ENCODE measurements at places on chromosomes 7 and 10.
A peak's percentile ranks its signal among the peaks of the same experiment; 100 is the strongest.

DNA sequence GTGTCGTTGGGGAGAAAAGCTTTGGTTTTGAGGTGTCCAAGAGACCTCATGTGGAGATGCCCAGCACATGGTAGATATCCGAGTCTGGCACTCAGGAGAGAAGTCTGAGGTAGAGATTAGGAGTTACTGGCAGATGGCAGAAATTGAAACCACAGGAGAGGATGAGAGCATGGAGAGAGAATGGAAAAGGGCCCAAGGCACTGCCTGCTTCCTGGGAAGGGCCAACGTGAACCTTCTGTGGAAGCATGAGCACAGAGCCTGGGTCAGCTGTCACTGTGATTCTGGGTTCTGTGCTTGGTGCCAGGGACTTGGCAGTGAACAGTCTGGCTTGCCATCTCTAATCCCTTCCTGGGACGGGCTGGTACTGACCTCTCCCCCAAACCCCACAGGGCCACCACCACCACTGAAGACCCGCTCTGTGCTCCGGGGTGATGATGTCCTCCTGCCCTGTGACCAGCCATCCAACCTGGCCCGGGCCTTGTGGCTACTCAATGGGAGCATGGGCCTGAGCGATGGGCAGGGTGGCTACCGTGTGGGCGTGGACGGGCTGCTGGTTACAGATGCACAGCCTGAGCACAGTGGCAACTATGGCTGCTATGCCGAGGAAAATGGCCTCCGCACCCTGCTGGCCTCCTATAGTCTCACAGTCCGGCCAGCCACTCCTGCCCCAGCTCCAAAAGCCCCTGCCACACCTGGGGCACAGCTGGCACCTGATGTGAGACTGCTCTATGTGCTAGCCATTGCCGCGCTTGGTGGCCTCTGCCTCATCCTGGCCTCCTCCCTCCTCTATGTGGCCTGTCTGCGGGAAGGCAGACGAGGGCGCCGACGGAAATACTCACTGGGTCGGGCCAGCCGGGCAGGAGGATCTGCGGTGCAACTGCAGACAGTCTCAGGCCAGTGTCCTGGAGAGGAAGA, 4.1 kb downstream of the MRPL43 start:
- peak; percentile 5 for DNase-seq

- no peak for DNase-seq
Observed at GRCh38 chr10:13795653-13796555, 209.1 kb downstream of the PRPF18 start.

DNA sequence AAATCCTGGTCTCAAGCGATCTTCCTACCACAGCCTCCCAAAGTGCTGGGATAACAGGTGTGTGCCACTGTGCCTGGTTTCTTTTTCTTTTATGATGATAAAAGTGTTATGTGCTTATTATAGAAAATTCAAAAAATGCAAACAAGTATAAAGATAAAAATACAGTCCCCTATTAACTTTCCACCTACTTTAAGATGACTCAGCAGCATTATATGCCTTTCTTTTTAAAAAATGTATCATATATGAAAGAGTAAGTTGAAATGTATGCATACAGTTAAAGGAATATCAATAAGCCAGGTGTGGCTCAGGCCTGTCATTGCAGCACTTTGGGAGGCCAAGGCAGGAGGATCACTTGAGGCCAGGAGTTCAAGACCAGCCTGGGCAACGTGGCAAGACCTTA, 216.9 kb upstream of the GALNT17 start:
- DNase-seq = no peak

DNA sequence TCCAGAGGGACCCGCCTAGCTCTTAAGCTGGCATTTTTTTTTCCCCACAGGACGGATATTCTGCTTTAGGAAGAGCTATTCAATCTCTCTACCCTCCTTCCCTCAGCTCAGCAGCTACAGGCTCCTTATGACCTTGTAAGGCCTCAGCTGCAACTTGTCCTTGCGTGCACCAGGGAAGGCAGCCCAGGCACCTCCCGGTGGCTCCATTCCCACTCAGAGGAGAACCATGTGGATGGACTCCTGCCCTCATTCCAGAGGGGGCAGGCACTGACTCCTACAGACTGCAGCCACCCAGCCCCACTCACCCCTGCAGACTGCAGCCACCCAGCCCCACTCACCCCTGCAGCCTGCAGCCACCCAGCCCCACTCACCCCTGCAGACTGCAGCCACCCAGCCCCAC, 73.7 kb downstream of the ITIH5 start:
- DNase-seq = no peak

DNA sequence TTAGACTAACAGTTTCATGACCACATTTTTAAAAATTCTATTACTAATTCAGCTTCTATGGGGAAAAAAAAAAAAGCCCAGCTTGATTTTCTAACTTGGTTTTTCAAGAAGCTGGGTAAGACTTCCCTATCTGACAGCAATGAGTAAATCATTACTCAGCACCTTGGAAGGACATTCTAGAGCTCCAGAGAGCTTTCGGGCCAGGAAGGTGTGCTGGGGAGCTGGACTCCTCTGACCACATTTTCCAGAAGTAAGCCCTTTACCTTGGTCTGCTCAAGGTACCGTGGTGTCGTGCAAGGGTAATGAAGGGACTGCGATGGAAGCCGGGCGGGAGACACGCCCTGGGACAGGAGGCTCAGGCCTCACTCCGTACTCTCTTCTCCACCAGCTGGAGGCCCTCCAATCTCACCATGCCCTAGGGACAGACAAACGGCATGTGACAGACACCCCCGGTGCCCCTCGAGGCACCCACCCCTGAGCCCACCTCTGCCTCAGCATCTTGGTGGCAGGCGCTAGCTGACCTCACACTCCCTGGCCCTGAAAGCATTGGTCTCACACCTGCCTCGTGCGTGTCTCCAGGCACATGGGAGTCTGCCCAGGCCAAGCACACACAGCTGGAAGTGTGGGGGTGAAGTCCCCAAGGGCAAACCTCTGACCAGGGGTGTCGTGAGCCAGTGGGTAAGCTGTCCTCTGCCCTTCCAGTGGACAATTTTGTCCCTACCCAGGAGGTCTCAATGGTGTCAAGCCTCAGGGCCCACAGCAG, 152.1 kb downstream of the OAT start:
- no peak for DNase-seq

- DNase-seq = no peak
Observed at GRCh38 chr7:23864973-23865372, 155.0 kb downstream of the STK31 start.

DNA sequence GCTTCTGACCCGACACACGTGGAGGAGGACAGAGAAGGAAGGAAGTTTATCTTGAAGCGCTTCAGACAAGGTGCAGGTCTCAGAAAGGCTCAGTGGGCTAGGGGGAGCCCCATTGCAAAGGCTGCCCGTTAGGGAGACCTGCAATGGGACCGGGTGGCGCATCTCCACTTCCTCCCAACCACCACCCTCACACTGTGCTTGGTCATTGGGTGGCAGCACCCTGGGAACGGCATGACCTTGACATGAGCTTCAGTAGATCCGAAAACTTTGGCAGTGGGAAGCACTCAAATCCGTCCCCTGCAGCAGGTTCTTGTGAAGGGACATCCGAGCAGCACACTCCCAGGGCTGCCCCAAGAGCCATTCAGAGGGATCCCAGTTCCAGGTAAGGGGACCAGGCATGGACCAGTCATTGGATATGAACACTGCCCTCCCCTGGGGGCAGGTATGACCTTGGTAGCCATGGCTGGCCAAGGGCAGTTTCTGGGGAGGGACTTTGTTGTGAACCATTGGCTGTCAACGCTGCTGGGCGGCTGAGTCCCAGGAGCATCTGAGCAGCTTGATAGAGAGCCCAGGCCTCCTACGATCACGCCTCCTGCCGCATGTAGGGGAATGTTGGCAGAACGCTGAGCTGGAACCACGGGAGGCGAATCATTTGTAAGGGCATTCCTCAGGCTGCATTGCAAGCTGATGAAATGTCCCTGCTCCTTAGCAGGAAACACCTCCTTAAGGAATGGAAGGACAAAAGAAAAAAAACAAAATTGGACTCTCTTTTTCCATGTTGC, 31.7 kb downstream of the GALNTL5 start:
- no peak for DNase-seq

DNA sequence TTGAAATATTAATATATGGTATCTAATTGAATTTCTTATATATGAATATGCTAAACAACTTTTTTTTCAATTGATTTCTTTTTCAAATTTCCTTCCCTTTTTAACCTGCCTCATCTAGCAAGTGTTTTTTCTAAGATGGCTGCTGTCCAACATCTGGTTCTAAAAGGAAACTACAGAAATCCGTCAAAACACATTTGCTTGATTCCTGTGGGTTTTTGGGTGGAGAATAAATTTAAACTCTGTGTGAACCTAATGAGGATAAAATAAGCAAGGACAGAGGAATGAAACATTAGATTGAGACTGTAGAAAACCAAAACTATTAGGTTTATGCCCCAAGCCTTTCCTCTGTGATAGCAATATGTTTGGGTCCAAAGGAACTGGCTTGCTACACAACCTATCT, 75.5 kb upstream of the STARD3NL start:
- DNase-seq = no peak

DNA sequence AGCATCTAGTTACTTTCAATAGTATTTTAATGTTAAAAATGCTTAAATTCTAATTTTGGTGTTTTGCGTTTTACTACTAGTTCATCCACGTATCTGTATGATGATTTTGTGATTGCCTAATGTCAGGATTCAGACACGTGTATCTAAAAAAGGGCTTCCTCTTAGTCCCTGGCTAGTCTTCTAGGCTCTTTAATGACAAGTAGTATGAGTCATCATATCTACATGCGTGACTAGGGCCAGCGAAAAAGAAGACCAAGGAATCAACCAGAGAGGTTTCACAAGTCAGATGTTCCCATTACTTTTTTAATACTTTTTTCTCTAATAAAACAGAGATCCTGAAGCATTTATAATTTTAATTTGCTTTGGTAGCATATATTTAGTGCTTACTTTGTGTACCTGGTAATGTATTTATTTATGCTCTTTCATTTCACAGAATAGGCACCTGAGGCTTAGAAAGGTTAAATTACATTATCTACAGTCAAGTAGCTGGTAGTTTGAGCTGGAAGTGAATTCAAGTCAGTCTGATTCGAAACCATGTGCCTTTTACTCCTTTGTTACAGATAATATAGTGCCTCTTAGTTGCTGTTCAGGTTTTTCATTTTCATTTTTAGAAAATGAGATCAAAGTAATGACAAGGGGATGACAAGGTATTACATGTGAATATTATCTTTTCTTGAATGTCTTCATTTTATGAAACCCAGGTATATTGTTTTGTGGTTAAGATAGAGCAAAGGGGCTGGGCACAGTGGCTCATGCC, 140.3 kb downstream of the FOXP2 start:
- DNase-seq = no peak

DNA sequence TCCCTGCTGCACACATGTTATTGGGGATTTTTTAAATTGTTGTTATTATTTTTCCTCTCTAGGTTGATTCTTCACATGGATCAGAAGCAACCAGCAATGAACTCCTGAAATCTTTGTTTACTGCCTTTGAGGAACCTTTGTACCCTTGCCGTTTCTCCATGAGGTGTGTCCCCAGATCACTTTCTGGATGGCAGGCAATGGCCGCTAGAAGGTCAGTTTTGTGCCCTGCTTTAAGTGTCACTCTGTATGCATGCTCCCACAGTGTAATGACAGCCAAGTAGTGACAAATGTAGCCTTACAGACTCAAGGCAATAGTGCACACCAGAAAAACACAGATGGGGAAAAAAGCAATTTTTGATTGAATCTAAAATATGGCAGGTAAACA, 47.7 kb upstream of the NRP1 start:
- DNase-seq = no peak

Measured in activated CD4-positive, alpha-beta memory T cell treated with anti-CD3 and anti-CD28 coated beads for 36 hours (primary cell).